ENCODE measurements at places on chromosomes 4 and X.
A peak's percentile ranks its signal among the peaks of the same experiment; 100 is the strongest.

DNA sequence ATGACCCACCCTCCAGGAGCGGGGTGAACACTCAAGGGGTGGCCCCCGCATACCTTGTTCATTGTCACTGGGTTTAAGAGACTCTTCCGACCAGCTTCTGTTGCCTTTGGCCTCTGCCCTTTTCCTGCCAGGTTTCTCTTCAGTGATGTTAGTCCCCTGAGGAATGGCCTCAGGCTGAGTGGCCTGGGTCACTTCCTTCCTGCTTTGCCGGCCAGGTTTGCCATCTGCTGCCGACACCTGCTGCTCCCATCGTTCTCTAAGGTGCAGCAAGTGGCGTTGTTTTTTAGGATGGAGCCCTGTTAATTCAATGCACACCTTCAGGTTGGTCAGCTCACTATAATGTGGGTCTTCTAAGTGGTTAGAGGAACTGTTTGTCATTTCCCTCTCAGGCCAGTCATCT lies 34.2 kb downstream of the BCOR start:
- DNase-seq, result peak; percentile 84

GRCh38 chrX:3029129-3029528 lies 12.1 kb upstream of the ARSF start:
- no peak for DNase-seq

DNA sequence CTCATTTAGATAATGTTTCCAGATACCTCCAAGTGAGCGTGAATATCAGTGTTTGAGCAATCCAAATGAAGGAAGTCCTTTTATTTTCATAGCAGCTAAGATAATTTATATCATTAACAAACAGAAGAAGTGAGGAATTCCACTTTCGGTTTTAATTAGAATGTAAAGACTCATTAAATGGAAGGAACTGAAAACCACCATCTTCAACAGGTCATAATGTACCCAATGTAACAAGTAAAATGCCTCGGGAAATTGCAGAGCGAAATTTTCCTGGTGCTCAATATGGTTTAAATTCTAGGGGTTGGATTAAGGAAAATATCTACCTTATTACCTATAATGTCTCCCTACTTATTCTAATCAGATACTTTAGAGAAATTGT lies 33.9 kb upstream of the SLC9A7 start:
- DNase-seq, result no peak

DNA sequence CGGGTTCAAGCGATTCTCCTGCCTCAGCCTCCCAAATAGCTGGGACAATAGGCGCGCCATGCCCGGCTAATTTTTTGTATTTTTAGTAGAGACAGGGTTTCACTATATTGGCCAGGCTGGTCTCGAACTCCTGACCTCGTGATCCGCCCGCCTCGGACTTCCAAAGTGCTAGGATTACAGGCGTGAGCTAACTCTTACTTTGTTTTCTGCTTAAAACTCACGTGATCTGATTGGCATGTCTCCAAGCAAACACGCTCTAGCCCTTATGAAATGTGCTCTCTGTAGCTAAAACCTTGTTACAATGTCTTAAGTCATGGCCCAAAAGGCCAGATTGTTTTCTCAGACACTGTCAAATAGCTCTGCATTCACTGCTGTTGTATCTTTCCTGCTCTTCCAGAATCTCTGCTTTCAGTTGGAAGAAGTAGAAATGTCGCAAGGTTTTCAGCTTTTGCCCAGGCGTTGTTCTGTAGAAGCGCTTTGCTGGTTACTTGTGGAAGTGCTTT lies 39.7 kb upstream of the OGT start:
- DNase-seq, result peak; percentile 22

DNA sequence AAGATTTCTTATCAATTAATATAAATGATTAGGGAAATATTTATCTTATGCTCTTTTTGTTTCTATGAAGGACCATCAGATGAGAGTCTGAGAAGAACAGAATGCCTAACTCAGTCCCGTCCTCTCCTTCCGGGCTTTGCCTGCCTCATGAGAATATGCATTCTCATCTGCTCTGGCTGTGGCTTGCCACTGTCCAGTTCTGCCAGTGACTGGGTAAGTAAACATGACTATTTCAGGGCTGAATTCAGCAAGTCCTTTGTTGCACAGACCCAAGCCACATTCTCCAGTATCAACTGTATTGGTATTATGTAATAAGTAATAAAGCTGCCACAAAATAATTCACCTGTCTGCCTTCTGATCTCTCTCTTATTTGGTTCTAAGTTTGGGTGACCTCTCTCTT lies 110.7 kb downstream of the WDFY3 start:
- peak; percentile 46 for DNase-seq

DNA sequence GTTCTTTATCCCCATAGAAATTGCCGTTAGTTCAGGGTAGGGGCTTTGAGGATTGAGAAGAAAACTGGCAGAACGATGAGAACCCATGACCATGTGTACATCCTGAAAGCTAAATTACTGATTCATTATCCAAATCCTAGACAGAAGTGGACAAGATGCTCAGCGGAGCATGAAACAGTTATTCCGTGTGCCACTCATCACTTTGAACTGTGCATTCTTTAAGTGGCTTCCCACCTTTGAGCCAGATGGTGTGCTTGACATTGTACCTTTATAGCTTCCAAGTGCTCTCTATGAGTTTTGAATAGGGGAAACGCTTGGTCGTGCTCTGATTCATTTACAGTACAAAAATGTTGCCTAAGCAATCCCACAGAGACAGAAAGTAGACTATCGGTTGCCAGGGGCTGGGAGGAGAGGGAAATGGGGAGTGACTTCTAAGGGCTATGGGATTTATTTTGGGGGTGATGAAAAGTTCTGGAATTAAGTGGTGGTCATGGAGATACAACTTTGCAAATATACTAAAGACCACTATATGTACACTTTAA lies 100.0 kb downstream of the DOCK11 start:
- peak; percentile 62 for DNase-seq

DNA sequence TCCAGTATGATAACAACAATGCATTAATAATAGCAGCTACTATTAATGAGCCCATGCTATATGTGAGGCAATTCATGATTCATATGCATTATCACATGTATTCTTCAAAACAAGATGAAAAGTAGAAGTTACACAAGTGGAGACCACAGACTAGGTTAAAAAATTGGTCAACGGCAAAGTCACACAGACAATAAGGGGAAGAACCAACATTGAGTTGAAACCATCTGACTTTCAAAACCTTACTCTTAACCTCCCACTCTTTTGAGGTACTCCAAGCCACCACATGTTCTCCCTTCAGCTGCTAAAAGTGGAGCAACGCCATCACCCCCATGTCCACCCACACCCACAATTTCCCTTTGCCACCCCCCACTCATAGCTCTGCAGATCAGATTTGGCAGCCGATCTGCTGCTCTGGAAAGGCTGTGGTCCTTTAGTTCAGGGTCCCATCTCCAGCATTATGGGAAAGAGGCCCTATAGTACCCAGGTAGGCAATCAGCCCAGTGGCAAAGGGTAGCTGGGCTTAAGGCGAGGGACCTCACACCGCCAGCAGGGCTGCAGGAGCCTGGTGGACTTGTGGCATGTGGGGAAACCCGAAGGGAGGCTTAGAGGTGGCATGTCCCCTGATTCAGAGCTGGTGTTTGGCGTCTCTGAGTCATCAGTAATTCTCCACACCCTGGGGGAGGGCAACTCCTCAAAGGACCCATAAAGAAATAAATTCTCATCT lies 33.5 kb upstream of the CYBB start:
- DNase-seq, result no peak

DNA sequence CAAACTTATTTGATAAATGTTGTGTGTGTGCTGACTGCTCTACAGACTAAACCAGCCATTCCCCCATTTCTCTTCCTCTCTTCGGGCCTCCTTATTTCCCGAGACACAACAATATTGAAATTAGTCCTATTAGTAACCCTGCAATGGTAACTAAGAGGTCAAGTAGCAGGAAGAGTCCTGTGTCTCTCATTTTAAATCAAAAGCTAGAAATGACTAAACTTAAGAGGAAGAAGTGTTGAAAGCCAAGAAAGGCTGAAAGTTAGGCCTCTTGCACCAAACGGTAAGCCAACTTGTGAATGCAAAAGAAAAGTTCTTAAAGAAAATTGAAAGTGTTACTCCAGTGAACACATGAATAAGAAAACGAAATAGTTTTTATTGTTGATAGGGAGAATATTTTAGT lies 357.8 kb upstream of the SLC7A11 start:
- no peak for DNase-seq

DNA sequence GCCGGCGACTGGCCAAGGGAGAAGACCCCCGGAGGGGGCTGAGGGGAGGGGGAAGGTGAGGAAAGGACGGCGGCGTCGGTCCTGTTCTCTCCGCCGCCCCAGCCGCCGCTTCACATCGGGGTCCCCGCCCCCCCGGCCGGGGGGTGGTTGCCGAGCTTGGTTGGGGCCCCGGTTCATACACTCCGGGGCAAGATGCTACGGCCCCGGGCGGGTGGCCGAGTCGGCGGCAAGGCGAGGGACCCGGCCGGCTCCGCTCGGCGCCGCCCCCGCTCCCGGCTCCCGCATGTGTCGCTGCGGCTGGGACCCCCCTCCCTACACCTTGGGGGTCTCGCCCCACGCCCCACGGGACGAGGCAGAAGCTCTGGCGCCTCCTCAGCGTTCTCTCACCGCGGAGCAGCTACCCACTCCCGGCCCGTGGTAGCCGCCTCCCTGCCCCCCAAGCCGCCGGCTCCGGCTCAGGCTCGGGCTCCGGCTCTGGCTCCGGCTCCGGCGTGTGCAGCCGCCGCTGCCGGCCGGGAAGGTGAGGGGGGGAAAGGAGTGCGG lies 461 bp downstream of the FBXW7 start:
- peak; percentile 45 for DNase-seq

GRCh38 chrX:103405009-103405333 lies 28.6 kb downstream of the BEX3 start:
- peak; percentile 65 for DNase-seq

DNA sequence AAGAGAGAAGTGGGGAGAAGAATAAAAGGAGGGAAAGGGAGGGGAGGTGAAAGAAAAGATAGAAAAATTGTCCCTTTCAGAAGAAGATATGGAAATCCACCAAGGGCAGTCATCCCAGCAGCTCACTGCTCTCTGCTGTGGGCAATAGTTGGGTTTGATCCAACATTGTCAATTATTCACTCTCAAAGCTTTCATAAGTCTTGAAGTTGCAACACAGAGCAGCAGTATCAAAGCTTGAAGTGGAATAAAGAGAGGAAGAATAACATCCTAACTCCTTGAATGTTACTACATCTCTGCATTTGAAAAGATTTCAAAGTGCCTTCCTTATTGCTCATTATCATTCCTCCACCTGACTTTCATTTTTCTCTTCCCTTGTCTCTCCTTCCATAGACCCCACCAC lies 62.3 kb upstream of the HHIP start:
- no peak for DNase-seq

GRCh38 chr4:26779674-26780073 lies 81.0 kb upstream of the STIM2 start:
- DNase-seq, result no peak

GRCh38 chr4:41644915-41645295 lies 103.6 kb downstream of the PHOX2B start:
- no peak for DNase-seq

DNA sequence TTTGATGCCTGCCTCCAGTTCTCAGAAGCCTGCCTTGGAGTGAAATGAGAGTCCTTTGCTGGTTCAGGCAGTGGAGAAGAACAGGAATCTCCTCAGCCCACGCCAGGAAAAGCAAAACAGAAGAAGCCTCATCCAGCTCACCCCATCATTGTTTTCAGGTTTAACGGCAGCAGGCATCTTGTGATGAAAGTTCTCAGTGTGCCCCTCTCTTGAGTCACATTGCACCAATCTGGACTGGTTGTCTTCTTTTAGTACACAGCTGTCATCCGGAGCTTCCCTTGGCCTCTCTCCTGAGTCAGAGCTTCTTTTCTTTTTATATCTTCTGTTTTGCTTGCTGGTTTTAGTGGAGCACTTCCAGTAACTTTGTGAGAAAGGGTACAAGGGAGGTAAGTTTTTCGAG lies 50.9 kb downstream of the TSPAN7 start:
- DNase-seq, result no peak

DNA sequence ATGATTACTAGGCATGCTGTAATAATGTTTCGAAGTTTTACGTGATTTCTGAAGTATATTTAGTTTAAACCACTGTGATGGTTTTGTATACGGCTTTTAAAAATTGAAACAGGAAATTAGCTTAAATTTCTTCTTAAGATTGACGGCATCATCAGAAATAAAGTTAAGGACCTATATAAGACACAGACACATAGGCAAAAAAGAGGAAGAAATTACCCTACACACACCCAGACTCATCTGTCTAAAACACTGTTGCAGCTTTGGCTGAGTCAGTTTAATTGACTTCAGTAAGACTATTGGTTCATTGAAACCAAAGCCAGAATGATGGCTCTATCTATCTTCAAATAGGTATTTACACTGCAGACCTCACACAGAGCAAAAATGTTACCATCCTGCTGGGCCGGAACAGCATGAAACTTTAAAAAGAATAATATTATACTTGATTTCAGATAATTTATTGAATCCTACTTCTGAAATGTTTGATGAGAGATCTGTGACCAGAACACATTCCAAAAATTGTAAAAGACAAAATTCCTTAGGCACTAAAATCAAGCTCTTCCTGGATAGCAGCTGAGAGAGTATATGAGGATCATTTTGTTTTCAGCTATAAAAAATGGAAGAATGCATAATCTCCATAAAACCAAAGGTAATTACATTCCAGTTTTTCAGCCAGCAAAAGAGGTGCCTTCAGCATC lies 4.5 kb downstream of the HHIP start:
- peak; percentile 16 for DNase-seq

DNA sequence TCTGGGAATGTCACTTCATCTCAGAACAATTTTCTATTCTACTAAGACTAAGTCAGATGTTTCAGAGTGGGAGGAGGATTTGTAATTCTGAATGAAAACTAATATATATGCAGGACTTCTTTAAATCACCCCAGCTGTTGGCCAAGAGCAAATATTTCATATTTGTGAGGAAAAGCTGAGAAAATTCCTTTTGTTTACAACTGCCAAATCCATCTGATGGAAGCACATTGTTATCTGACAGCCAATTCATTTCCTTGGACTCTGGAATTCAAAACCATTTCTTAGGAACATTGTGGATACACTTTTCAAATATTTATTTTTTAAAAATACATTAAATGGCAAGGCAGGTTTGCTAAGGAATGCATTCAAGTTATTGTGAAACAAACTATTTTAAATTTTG lies 8.0 kb downstream of the SLIT2 start:
- no peak for DNase-seq

- peak; percentile 89 for DNase-seq
Measured at GRCh38 chrX:97672138-97672537, 788.4 kb downstream of the RPA4 start.

DNA sequence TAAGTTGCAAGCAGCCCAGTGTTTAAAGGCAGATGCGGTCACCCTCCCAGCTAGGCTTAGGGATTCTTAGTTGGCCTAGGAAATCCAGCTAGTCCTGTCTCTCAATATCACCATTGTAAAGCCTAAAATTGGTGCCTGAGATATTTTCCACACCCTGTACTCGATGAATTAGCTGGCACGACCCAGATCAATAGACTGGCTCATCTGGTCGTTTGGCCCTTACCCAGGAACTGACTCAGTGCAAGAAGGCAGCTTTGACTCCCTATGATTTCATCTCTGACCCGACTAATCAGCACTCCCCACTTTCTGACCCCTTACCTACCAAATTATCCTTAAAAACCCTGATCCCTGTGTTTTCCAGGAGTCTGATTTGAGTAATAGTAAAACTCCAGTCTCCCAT lies 384.9 kb upstream of the SLC7A11 start:
- DNase-seq, result no peak

- peak; percentile 2 for DNase-seq
Measured at GRCh38 chr4:110849461-110849860, 226.6 kb upstream of the PITX2 start.

GRCh38 chrX:21990832-21991231 lies 41.3 kb upstream of the PHEX start:
- no peak for DNase-seq

GRCh38 chr4:61992351-61992750 lies 792.2 kb downstream of the ADGRL3 start:
- no peak for DNase-seq

- DNase-seq, result peak; percentile 67
Measured at GRCh38 chrX:63686878-63687714, 97.9 kb downstream of the ARHGEF9 start.

Data from DMS53 (cell line).